G401 (cell line): ENCODE measurements at places on chromosomes 1 and 21. TPM values are rescaled to one million over a fixed set of nuclear protein-coding genes. Genes with fewer than 3 reads are reported as not detected.

Gene SERTAD4
- 7.3 and 14.2 TPM in 2 replicates for total RNA-seq

Gene HLCS
- 6.0 and 18.9 TPM in 2 replicates for total RNA-seq

Gene CYP4A22
- total RNA-seq: not detected in 2 replicates

Gene CELA2A
- not detected in 2 replicates for total RNA-seq

Gene SPRR4
- not detected in 2 replicates for total RNA-seq

Gene OXCT2
- not detected in 2 replicates for total RNA-seq
